ENCODE measurements at places on chromosomes 5 and 9.
A peak's percentile ranks its signal among the peaks of the same experiment; 100 is the strongest.

GRCh38 chr5:113202287-113202686 lies 225.7 kb downstream of the DCP2 start:
- DNase-seq, result no peak

DNA sequence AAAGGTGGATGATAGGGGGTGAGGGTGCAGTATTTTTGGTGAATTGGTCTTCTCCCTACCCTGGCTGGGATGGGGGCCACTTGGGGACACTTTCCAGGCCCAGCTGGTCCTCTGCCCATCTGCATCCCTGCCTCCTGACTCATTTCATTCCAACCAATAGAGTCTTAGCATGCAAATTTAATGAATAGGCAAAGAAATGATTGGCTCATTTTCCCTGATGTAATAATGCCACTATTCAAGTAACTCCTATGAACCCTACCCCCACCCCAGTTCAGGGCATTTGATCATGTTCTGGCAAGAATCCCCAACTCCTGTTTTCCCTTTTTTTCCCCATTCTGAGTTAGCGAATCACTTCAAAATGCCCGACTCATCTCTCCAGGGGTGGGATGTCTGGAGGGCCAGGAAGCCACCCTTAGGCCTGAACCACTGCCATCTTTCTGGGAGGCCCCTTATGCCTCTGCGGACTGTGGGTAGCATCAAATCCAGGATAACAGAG lies 56.7 kb downstream of the PCDH1 start:
- no peak for DNase-seq

DNA sequence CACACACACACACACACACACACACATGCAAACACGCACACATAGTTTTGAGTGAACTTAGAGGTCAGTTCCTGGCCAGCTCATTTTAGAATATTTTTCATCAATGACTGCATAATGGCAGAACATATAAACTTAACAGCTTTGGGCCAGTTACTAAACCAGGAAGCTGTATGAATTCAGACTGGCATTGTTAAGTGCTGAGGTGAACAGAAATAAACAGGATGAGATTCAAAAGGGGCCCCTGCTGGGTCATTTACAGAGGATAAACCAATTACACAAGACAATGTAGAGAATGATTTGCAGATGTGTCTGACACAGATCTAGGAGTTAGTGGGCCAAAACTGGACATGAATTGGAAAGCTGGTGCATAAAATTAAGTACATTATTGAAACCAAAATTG lies 44.6 kb downstream of the MARCHF11 start:
- DNase-seq, result no peak

- DNase-seq, result no peak
These were observed 285.7 kb downstream of the HCN1 start for GRCh38 chr5:45410304-45410995.

- no peak for DNase-seq
These were observed 16.0 kb downstream of the MPDZ start for GRCh38 chr9:13263511-13263910.

DNA sequence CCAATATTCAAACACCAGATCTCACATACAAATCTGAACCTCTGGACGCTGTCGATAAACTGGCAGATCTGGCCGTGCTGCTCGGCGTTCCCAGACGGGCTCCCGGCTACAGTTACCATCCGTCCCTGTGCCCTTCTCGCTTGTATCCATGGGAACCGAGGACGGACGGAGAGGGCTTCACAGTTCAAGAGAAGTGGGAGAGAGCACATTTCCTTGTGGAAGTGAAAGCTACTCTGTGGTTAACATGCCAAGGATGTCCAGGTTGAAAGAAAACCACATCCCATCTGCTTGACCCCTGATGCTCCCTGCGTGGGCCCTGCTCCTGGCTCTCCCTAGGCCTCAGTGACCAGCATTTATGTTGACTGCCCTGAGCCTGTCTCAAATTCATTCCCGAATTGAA lies 6.3 kb upstream of the DBN1 start:
- DNase-seq, result no peak

GRCh38 chr9:32863291-32863690 lies 80.0 kb downstream of the TMEM215 start:
- no peak for DNase-seq

- no peak for DNase-seq
These were observed 39.2 kb upstream of the PCA3 start for GRCh38 chr9:76725011-76725546.

DNA sequence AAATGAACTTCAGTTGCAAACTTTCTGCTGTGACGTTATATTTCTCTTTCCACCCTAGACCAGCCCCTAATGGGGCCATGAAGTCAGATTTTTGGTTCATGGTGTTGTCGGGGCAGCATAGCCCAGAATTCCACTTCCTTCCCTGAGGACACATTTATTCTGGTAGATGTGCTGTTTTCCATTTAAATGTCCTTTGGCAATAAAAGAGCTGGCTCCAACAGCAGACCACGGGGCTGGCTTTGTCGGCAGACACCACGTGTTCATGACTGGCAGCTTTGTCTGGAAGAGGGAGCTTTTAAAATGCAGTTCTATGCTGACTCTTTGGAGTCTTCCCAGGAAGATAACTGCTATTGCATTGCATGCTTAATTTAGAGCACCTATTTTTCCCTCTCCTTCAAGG lies 17.6 kb upstream of the LCP2 start:
- no peak for DNase-seq

DNA sequence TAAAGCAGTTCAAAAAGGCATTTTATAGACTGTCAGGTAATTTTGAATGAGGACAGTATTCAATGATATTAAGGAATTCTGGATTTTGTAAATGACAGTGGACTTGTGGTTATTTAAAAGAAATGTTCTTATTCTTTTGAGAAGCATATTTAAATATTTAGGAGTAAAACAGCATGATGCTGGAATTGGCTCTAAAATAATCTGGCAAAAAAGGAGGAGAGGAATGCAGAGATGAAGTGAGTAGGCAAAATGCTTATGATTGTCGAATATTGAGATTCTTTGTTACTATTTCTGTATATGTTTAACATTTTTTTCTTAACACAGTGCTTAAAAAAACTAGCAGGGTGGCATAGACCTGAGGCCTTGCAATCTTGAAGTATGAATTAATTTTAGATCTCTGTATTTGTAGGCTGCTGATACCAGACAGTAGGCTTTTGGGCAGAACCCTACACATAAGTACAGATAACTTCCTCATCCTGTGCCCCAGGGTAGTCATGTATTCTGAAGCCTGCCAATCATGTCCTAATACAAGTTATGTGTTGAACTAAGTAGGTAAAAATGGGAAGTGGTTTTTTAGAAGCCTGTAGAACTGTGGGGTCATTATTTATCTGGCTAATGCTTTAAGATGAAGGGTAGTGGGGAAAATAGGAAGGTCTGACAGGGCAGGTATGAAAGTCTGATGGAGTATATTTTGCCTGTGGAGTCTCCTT lies 9.4 kb downstream of the CD180 start:
- DNase-seq, result no peak

GRCh38 chr9:134233022-134233421 lies 68.7 kb upstream of the RNU6ATAC start:
- DNase-seq, result no peak

DNA sequence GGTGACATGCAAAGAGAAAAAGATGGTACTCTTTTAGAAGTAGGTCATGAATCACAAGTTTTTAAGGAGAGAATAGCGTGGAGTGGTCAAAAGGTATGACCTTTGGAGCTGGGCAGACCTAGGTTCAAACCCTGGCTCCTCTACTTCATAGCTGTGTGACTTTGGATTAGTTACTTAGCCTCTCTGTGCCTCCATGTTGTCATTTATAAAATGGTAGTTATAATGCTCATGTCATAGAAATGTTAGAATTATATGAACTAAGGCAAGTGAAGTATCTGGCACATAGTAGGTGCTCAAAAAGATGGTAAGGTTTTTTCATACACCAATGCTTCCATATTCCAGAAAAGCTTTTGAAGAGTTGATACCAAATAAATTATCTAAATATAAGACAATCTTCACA lies 7.3 kb downstream of the F2R start:
- no peak for DNase-seq

- peak; percentile 47 for DNase-seq
These were observed at the start of gene ADAMTS6 for GRCh38 chr5:65481635-65482295. Gene ADAMTS6 (minus strand): TSS chr5:65481920. CDS start chr5:65473673, 8,247 bp downstream.

DNA sequence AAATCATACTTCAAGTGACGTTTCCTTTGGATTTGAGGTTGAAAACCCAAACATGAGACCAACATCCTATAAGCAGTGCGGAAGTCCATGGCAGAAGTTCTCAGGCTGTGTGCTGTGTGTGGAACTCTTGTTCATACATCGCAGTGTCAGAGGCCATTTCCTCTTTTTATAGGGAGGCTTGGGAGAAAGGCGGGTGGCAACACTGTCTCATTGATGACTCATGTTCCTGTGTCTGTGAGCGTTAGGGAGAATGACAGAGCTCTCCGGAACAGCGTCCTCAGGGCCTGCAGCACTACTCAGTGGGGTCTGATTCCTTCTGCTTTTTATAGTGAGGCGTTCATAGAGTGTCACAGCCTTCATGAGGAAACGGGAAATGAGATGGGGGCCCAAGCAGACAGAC lies 98.8 kb upstream of the BASP1 start:
- no peak for DNase-seq

DNA sequence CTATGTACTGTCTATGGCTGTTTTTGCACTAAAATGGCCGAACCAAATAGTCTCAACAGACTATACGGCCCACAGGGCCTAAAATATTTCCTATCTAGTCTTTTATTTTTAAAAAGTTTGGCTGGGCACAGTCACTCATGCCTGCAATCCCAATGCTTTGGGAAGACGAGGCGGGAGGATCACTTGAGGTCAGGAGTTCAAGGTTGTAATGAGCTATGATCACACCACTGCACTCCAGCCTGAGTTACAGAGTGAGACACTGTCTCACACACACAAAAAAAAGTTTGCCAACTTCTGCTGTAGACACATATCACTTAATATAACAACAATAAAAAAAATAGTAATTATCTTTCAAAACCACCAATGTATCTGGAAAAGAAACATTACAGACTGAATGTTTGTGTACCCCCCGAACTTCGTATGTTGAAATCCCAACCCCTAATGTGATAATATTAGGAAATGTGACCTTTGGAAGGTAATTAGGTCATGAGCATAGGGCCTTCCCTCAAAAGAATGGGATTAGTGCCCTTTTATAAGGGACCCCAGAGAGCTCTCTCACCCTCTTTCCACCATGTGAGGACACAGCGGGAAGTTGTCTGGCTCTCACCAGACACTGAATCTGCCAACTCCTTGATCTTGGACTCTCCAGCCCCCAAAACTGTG lies 53.5 kb upstream of the HK3 start:
- DNase-seq, result no peak

DNA sequence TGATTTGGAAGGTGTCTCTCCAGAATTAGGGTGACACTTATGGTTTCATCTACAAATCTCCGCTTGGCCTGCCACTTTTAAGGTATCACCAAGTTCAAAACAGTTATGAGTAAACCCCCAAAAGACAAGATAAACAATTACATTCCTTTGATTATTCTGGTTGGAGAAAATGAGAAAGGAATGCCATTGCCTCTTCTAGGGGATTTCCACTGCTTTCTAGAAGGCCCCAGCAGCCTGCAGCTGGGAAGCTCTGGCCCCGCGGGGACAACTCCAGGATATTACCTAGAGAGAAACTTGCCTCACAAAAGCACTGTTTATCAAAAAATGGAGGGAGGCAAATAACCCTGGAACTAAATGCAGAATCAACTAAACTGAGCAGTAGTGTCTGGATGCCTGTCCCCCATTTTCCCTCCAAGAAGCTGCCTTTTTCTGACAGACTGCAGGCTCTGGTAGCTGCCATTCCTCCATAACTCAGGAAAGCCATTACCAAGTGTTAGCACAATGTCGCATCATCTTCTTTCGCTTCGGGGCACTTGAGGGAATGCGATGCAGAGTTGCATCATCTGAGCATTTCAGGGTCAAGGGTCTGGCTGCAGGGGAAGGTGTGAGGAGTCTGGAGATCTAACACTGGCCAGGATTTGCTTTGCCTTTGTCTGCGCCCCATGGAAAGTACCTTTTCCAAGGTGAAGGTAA lies 71.5 kb upstream of the PLPP6 start:
- DNase-seq, result no peak

DNA sequence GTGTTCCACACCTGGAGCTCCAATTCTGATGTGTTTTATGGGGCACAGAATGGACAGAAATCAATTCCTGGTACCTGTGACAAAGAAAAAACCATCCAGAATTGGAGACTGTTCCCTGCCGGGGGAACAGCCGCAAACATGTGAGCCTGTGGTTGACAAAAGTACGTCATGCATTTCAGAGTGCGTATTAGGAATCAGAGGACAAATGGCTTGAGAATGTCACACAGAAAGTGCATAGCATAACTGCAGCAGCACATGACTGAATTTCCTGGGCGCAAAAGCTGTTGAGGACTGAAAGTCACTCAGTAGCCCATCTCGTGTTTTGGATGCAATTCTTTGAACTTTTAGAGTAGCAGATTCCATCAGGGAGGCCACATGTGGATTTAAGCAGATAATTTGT lies 85.1 kb downstream of the TRIO start:
- no peak for DNase-seq

- no peak for DNase-seq
These were observed 5.8 kb downstream of the TMEM268 start for GRCh38 chr9:114616684-114617520.

DNA sequence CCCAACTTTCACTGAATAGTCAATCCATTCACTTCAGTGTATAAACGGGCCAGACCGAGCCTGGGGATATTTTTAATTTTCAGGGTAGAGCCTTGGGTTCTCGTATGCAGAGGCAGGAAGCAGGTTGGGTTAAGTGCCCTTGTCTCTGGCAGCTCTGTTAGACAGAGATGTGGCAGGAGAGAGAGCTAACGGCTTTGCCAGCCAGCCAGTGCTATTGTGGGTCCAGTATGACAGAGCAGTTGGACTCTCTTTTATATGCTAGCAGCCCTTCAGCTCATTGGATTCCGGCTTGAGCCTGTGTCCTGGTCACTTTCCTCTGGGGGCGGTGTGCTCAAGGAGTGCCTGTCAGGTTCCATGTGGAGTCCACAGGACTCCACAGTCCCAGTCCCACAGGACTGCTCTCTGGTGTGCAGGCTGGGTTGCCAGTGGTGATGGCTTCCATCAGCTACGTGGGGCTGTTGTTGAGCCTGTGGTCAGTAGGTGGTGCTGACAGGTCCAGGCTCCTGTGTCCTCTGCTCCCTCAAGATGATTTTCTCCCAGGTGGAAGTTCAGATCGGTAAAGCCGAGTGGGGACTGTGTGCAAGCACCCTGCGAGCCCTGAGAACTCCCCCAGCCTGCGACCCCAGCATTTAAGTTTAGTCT lies 14.3 kb downstream of the CLTA start:
- DNase-seq, result no peak

DNA sequence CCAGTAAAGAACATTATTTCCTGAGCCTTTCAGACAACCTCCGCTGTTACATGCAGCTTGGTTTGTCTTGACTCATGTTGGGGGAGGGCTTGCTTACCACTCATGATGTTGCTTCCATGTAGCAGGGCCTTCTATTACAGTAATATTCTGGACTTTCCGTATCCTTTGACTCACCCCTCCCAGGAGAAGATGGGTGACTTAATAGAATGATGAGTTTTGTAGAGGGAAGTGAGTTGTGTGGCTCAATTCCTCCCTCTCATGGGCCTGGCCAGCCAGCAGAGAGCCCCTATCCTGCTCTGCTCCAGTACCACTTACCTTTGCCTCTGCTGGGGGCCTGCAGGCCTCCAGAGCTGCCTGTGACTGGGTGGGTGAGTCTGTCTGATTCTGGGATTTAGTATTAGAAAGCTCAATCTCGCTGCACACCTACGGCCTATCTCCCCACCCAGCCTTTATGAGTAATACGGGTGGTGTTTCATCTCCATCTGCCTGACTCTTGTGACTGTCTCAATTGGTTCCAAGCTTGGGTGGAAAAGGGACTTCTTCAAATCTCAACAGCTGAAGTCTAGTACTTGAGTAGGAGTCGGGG lies 52.6 kb upstream of the KLF9 start:
- no peak for DNase-seq

GRCh38 chr5:148906968-148907367 lies 80.6 kb downstream of the ADRB2 start:
- DNase-seq, result no peak

Data from activated T-helper 1 cell treated with Interleukin-2 at 50 U/mL for 16 hours (primary cell).